ENCODE measurements at places on chromosomes 7 and 10. TPM values are rescaled to one million over a fixed set of nuclear protein-coding genes. Genes with fewer than 3 reads are reported as not detected.

GRCh38 chr10:32256613-32257437, 90.1 kb downstream of the EPC1 start:
- DNase-seq: peak; percentile 79

DNA sequence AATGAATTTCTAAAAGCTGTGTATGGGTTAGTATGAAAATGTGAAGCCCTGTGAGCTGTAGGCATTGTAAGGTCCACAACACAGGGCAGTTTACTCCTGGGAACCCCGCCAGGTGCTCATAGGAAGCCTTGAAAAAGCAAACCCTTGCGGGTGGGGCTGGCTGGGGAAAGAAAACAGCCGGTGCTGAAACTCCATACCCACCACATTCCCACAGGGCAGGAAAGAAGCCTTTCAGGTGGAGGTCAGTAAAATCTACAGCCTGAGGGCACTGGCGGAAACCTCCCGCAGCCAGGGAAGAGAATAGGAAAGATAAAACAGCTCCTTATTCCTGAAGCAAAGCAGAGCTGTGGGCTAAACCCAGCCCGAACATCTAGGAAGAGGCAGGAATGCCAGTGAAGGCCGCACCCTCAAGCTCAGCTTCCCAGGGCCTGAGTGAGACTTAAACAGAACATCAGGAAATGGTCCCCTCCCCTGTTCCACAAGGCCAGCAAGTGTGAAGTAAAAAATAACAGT, 34.7 kb downstream of the PODXL start:
- DNase-seq: peak; percentile 78

GRCh38 chr7:105800442-105800841, 76.0 kb downstream of the ATXN7L1 start:
- no peak for DNase-seq

DNA sequence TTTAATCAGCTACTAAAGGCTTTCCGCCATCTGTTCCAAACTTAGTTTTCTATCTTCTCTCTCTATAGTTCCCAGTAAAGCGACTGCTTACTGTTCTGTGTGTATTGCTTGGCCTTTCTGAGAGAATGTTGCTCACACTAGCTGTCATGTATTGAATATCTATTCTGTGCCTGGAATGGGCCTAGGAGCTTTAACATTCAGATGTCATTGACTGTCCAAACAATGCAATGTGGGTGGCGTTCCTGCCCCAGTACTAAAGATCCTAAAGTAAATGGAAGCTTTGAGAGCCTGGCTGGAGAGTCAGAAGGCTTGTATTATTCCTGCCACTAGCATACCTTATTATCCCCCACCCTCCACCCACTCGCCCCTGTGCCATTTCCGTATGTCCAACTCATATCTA, 163.5 kb downstream of the SDHAF3 start:
- no peak for DNase-seq

DNA sequence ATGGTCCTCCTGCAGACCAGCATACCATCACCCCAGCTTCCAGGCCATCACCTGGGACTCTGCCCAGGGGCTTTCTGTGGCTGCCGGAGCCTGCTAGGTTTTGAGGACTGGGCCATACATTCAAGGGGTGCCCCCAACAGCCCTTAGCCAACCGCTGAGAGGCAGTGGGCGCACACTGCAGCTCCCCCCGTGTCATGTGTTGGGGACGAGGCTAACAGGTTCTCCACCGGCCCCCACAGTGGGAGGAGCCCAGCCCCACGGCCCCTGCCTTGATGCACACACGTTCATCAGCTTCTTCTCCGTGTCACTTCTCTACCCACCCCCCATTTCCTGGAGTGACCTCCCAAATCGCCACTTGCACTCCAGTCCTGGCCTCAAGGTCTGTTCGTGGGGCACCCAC, 543.2 kb upstream of the FOXK1 start:
- no peak for DNase-seq

DNA sequence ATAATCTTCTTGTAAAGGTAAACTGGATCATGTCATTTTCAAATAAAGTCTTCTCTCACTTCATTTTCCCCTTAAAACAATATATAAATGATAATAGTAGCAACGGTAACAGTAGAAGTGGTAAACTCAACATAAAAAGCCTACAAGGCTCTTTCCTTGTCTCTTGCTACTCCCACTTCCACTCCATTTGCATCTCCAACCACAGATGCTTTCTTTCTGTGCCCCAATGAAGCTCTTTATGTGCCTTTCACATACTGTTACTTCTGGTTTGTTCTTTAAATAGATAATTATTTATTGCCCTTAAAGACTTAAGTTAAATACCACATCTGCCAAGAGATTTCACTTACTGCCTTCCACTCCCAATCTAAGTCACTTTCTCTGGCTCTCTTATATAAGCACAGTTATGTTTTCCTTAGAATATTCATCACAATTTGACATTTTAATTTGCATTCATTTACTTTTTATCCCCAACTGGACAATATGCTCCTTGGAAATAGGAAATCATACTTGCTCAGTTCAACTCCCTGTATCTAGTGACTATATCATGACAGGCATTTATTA, 149.9 kb downstream of the CRPPA start:
- DNase-seq: no peak

DNA sequence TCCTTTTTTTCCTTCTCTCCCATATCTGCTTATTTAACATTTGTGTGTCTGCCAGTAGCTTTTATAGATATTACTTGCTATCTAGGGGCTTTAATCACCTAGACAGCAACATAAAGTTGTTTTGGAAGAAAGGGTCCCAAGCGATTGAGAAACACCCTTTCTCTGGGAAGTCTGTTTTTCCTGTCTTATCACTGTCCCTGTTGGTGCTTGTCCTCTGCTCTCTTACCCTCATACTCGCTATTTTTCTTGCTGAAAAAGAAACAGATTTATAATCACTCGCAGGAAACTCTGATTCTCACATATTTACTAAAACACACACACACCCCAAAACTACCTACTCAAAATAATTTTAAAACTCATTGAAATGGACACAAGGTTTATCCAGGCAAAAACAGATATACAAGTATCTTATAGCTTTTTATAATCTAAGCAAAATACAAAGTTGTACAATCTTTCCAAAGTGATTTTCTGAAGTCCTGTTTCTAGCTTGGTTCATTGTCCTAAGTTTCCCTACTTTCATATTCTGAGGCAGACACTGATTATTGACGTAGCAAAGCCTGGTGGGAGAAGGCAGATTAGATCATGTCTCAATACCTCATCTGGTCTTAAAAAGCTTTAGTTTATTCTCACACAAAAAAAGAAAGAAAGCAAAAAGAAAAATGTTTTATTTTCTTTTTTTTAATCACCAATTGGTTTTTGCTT, 157.3 kb downstream of the CACNA2D1 start:
- DNase-seq: peak; percentile 26

DNA sequence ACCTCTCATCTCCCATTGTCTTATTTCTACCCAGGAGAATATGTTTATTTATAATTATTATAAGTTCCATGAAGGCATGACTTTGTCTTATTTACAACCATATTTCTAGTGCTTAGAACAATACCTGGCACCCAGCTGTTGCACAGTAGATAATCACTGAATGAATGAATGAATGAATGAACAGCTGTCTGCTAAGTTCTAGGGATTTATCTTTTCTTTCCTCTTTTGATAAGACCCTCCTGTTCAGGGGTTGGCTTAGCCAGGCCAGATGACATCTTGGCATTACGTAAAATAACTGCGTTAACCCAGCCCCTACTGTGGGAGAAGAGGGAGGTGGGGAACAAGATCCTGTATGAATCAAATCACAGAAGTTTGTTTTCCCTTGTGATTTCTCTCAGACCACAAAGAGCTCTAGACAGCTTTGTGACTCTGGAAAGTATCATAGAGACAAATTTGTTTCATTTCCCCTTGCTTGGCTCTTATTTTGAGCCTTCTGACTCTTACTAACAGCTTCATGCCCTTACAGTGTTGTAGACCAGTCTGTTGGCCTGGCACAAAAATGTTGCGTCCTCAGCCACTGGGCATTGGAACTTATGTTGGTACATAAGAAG, 8.4 kb downstream of the ZNF862 start:
- no peak for DNase-seq

DNA sequence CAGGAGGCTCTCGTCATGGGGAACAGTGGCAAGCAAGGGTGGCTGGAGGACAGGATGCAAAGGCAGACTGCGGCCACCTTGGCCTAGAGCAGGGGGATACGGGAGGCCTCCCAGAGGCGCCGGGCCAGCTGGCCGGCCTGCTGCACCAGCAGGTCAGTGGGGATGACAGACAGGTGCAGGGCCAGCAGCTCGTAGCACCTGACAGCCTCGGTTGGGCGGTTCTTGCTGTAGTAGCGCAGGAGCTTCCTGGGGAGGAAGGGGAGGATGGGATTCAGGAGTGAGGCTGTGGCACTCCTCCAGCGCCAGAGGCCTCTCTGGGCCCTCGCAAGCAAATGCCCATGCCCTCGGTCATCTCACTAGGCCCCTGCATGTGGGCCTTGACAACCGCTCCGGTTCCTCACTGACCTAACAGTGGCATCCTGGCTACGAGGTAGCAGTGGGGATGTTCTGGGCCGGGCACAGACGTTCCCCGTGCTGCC, 2.5 kb upstream of the PYROXD2 start:
- DNase-seq: no peak

Gene TRIM74
- 0.07 TPM for polyA plus RNA-seq

Measured in endothelial cell of umbilical vein (primary cell).